Muscle of leg (tissue), 16 donors: ENCODE measurements at places on chromosomes 7 and 10. TPM values are rescaled to one million over a fixed set of nuclear protein-coding genes. Genes with fewer than 3 reads are reported as not detected.

Gene FIS1
- 178 TPM for total RNA-seq

Gene STEAP2
- total RNA-seq = 7.1 TPM

Gene TMEM196
- total RNA-seq = 0.04 TPM

Gene GPR146
- 2.7 TPM for total RNA-seq

Gene CDK1
- 30.9 TPM for total RNA-seq

Gene CPA2
- 0.44 TPM for total RNA-seq

Gene VKORC1L1
- total RNA-seq = 11.0 TPM

Gene MIOS
- total RNA-seq = 32.6 TPM

Gene SMO
- 35.9 TPM for total RNA-seq

Gene AGBL3
- 2.2 TPM for total RNA-seq

Gene EN2
- 0.09 TPM for total RNA-seq
